GM04503 (cell line): ENCODE measurements at places on chromosomes 4 and X.

GRCh38 chrX:122943918-122944317 is 240.2 kb upstream of the GRIA3 start:
- no peak for DNase-seq

DNA sequence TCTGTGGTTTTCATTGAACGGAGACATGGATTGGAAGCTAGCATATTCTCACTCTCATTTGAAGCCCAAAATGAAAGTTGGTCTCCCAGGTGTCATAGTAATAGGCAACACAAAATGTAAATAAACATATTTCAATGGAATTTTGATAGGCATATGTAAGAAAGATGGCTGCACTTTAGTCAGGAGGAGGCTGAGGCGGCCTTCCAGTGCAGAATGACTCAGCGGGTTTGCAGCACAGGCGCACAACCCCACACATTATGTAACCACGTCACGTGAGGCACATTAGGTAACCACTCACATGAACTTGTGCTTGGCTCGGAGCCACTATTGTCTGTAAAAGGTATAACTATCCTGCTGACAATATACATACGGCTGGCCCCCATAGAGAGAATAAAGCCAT is 381.7 kb downstream of the GPAT3 start:
- DNase-seq: no peak

GRCh38 chr4:162706051-162706450 is 460.6 kb downstream of the NAF1 start:
- DNase-seq: no peak

DNA sequence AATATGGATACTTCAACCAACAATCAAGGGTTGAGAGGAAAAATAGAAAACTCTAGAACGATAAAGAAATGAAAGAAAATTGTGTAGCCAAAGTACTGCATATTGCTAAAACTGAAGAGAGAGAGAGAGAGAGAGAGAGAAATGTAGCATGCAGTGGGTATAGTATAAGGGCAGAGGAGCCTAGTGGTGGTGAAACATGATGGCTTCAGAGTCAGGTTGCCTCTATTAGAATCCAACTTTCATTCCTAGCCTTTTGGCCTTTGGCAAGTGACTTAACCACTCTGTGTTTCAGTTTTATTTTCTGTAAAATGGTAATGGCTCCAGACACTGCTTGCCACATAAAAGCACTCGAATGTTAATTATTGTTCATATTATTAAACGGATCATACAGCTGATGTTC is 71.2 kb upstream of the NAF1 start:
- DNase-seq: no peak

- DNase-seq: no peak
Observed at GRCh38 chrX:15217161-15217560, 52.7 kb downstream of the ASB9 start.

GRCh38 chr4:4608214-4608537 is 66.3 kb upstream of the STX18 start:
- DNase-seq: no peak

DNA sequence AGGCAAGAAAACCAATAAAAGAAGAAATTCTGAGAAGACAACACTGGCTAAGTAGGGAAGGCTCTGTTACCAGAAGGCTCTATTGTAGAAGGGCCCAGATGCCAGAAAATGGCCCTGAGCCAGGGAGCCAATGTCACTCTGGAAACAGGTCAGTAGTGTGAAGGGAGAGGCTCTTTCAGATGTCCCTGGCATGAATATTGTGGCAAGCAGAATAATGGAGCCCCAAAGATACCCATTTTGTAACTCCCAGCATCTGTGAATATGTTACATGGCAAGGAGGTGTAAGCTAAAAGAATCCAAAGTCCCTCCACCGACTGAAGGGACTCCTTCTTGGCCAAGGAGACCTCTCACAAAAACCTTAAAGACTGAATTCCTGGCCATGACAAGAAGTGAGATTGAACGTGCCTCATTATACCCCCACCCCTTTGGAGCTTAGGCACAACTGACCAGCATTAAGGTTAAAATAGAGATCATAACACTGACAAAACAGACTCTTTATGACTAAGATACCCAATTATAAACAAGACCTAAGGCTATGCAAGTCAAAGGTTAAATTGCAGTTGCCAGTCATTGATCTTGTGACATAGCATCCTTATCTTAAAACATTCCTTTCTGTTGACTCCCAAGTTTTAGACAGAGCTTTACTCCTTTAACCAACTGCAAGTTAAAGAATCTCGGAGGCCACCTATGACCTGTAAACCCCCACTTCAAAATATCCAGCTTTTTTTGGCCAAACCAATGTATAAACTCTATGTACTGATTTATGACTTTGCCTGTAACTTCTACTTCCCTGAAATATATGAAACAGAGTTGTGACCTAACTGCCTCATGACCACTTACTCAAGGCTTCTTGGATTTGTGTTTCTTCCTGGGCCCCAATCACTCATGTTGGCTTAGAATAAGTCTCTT is 42.2 kb upstream of the SMIM10 start:
- DNase-seq: no peak

DNA sequence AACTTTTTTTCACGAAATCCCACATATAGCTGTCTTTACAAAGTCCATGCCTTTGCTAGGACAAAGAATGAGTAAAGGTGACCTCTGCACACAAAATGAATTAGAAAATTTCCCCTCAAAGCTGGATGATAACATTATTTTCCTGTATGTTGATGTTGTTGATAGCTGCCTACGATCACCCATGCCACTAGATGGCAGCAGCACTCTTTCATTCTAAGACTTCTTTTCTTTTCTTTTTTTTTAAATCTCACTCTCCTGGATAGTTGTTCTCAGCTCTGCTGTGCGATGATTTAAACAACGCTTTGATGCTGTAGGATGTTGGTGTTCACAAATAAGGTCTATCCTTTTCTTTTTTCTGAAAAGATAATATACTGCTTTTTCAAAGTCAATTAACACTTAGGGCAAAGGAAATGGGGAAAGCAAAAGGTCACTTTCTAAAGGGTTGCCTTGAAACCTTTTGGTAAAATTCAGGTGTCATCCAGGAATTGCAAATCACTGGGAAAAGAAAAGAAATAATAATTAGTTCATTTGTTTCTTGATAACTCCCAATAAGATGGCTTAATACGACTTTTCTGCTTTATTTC is 266.8 kb downstream of the C4orf33 start:
- DNase-seq: peak; percentile 7

DNA sequence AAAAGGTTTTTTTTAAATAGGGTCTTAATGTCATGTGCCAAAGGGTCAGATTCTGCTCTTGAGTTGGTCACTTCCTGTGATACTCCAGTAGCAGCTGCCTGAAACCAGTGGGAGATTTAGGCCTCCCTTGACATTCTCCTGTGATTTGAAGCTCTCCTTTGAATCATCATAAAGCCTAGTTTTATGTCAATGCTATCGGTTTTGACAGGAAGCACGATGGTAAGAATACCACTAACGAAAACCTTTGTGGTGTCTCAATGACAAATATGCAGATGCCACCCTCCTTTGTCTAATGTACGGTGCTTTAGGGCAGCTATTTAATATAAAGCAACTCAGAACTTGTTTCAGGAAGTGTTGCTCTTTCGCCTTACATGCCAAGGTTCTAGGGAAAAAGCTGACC is 44.2 kb downstream of the CCNI start:
- no peak for DNase-seq

GRCh38 chrX:30904186-30904585 is 15.1 kb upstream of the TAB3 start:
- no peak for DNase-seq

GRCh38 chr4:83664071-83664470 is 128.2 kb downstream of the GPAT3 start:
- DNase-seq: no peak

- no peak for DNase-seq
Observed at GRCh38 chr4:25779021-25779420, 83.8 kb downstream of the SEL1L3 start.

- no peak for DNase-seq
Observed at GRCh38 chr4:124902001-124902515, 189.5 kb upstream of the ANKRD50 start.

GRCh38 chr4:84501202-84501503 is 2.1 kb upstream of the NKX6-1 start:
- no peak for DNase-seq

DNA sequence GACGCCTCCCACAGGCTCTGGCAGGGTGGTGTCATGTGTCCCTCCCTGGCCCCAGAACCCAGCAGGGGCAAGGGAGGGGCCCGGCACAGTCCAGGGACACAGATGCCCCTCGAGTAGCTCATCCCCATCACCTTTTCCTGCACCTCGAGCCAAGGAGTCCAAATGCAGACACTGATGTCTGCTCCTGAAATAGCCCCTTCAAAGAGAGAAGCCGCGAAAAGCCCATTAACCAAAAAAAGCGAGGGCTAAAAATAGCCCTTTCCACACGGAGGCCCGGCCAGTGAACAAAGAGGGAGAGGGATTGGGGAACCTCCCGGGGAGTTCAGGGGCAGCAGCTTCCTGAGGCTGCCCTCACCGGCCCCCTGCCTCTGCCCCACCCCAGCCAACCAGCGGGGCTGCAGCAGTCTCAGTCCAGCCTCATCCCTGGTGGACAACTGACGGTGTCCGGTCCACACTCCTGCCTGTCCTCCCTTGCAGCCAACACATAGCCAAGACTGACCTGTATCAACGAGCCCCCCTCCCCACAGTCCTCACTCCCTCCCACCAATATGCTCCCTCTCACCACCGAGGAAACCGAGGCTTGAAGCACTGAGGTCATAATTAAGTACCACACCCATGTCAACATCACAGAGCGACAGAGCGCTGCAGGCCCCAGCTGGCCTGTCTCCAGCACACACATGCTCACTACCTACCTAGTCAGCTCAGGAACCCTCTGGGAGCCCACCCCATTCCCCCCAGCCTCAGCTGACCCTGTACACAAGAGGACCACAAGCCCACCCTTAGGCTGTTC is 23.9 kb downstream of the WDR1 start:
- DNase-seq: no peak

DNA sequence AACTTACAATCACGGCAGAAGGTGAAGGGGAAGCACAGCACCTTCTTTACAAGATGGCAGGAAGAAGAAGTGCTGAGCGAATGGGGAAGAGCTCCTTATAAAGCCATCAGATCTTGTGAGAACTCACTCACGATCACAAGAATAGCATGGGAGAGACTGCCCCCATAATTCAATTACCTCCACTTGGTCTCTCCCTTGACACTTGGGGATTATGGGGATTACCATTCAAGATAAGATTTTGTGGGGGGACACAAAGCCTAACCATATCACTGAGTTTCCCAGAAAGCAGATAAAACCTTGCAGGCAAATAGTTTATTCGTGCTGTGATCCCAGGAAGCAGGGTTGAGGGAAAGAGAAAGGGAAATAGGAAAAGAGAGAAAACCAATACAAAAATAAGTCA is 69.0 kb upstream of the GYPA start:
- DNase-seq: no peak

GRCh38 chr4:156575430-156576073 is 396.0 kb downstream of the PDGFC start:
- peak; percentile 31 for DNase-seq

DNA sequence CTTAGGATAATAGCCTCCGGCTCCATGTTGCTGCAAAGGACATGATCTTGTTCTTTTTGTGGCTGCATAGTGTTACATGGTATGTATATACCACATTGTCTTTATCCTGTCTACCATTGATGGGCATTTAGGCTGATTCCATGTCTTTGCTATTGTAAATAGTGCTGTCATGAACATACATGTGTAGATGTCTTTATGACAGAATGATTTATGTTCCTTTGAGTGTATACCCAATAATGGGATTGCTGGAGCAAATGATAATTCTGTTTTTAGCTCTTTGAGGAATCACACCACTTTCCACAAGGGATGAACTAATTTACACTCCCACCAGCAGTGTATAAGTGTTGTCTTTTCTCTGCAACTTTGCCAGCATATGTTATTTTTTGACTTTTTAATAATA is 4.6 kb downstream of the RAB33B start:
- no peak for DNase-seq

- DNase-seq: no peak
Observed at GRCh38 chr4:76687746-76688448, 210.0 kb downstream of the SOWAHB start.

- peak; percentile 79 for DNase-seq
Observed at GRCh38 chr4:168766604-168767316, 243.3 kb downstream of the CBR4 start.

- no peak for DNase-seq
Observed at GRCh38 chr4:7744142-7744804, 195.4 kb downstream of the AFAP1 start.

DNA sequence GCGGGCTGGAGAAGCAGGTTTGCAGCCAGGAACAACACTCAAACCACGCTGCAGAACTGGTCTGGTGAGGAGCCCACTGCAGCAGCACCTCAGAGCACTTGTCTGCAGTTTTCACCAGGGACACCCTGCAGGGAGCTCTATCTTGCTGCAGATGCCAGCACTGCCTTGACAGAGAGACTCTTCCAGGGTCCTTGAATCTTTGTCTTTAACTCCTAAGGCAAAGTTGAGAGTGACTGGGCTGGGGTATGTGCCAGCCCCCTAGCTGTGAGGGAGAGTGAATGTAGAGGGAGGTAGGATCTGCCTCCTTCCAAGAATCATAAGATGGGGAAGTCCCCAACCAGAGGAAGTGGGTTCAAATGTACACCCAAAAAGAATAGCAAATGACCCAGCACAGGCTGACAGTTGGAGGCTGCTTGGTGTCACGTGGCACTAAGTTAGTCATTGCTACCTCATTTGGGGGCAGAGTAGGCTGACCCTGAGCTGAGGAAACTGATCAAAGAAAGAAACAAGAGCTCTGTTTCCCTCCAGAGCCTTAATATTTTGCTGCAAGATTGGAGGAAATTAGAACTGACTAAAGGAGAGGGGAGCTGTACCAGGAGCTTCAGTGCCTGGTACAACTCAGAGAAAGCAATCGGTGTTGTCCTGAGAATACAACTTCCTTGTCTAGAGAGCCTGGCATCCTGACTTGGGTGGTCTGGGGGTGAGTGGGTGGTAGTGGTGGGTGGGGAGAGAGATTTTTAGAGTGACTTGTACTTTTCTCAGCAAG is 28.2 kb upstream of the HUWE1 start:
- DNase-seq: no peak

GRCh38 chr4:145186729-145187128 is 6.3 kb upstream of the OTUD4 start:
- no peak for DNase-seq

DNA sequence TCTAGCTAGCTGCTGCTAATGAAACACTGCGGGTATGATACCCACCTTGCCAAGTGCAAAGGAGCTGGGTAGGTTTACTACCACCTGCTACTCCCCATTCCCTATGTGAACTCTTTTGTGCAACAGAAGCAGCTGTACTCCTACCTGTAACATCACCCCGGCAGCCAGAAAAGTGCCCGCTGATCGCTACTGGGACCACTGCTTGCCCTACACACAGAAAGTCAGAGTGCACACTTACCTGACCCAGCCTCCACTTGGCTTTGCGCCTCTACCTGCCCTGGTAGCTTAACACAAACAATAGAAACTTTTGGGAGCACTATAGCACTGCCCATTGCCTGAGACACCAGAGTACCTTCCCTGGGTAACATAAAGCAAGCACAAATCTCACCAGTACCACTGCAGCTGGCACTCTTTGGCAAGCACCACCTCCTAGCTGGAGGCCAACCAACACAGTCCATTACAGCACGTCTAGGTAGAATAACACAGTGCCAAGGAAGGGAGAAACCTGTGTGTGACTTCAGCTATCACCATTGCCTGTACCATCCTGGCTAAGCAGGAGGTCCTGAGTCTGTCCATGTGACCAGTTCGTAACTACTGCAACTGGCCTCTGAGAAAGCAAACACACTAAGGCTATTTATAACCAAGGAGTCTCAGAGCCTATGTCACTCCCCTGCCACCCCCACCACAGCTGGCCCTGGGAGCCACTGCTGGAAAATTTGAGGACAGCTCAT is 80.1 kb downstream of the CENPC start:
- DNase-seq: no peak

- no peak for DNase-seq
Observed at GRCh38 chrX:43313035-43313434, 343.1 kb upstream of the MAOA start.
